ENCODE measurements at places on chromosomes 3 and 15.
A peak's percentile ranks its signal among the peaks of the same experiment; 100 is the strongest.

DNA sequence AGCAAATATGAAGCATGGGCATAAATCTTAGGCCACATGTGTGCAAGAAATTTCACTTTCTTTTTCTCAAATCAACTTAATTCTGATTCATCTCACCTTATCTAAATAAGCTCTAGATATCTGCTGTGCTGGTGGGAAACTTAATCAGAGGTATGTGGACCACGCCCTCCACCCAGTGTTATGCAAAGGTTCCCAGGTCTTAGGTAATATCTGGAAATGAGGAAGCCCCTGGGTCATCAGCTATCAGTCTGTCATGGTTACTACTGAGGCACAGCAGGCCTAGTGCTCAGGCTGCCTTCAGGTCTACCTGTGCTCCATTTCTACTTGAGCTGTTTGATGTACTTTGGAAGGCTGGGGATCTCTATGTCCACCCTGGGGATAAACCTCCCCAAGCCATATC is 134.4 kb upstream of the KCNH8 start:
- no peak for DNase-seq

DNA sequence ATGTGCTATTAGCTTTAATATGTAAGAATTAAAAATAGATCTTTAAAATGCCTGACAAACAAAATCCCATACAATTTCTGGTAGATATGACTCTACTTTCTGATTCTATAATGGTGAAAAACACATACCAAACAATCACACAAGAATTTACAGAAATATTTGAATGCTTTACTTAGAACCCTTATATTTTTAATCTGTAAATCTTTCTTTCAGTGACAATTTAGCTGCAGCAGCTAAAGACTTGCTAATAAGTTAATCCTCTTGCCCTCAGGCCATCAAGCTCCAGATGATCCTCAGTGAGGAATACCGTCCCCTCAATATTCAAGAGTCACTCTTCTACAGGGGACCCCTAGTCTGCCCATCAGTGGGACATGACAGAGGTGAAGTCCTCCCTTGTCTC is 55.6 kb downstream of the C3orf80 start:
- no peak for DNase-seq

DNA sequence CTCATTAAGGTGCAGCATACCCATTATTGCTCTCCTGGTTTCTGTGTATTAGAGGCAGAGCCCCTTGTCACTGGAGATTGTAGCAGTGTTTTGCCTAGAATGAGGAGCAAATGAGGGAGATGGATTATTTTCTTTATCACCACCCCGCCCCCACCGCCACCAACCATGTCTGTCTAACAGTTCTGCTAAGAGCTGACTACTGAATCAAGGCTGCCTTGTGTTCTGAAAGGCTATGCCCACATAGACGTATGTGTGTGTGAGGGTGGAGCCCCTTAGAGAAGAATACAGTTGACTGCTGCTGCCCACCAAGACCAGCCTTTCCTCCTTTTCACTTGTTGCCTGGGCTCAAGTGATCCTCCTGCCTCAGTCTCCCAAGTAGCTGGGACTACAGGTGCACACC is 47.4 kb downstream of the RAD54L2 start:
- no peak for DNase-seq

DNA sequence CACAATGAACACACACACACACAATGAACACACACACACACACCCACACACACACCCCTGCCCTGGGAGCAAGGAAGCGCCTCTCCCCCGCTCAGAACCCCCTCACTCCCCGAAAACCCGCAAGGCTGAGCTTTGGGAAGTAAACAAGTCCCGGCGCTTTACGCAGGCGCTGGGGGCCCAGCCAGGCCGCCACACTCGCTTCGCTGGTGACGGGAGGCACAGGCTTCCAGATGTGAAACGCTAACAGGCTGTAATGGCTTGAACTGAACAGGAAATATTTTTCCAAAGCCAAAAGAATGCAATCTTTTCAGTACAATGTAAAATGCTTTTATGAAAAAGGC is 122.7 kb upstream of the IGF1R start:
- DNase-seq = no peak

DNA sequence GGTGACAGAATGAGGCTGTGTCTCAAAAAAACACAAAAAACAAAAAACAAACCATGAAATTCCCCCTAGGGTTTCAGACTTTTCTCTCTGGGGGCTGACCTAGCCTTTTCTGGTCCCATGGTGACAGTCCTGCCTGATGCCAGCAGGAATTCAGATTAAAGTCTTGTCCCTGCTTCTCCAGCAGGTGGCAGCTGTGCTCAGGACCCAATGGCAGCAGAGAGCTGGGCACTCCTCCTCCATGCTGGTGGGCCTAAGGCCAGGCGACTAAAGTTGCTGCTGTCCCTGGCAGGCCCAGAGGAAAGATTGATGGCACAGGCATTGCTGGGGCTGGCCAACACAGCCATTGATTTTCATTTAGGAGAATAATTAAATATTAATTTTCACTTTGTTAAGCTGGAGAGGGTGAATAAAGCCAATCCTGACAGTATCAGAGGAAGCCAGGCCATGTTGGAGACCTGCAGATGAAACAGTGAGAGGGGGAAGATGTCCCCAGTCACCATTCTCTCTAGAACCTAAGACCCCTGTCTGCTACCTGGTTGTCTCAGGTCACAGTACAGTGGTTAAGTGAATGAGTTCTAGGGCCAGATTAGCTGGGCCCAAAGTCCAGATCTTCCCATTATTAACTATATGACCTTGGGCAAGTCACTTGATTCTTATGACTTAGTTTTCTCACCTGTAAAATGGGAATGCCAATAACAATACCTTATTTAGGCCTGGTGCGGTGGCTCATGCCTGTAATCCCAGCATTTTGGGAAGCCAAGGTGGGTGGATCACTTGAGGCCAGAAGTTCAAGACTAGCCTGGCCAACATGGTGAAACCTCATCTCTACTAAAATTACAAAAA is 7.1 kb downstream of the CELF6 start:
- DNase-seq = peak; percentile 20

DNA sequence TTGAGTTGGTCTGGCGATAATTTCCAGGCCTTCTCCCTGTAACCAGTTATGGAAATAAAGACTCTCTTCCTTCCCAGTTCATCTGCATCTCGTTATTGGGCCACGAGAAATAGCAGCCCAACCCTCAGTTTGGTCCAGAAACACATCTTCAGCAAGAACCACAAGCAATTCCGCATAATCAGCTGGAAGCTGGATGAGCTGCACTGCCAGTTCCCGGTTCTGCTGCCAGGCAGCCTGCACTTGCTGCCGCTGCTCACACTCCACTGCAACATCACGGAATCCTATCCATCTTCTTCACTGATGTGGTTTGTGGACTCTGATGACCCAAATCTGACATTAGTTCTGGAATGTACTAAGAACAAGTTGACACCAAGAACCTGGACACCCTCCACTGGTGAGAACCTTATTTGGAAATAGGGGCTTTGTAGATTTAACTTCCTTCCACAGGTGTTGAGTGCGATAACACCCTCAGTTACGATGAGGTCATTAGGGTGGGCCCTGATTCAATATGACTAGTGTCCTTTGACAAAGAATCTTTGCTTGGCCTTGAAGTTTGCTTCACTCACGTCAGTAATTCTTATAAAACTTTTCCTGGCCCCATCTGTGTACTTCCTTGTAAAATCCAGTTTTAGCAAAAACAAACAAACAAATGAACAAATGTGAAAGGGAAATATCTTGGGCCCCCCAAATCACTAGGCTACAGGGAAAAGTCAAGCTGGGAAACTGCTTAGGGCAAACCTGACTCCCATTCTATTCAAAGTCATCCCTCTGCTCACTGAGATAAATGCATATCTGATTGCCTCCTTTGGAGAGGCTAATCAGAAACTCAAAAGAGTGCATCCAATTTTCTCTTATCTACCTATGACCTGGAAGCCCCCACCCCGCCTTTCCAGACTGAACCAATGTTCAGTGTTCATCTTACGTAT is 221.9 kb upstream of the PROK2 start:
- no peak for DNase-seq

DNA sequence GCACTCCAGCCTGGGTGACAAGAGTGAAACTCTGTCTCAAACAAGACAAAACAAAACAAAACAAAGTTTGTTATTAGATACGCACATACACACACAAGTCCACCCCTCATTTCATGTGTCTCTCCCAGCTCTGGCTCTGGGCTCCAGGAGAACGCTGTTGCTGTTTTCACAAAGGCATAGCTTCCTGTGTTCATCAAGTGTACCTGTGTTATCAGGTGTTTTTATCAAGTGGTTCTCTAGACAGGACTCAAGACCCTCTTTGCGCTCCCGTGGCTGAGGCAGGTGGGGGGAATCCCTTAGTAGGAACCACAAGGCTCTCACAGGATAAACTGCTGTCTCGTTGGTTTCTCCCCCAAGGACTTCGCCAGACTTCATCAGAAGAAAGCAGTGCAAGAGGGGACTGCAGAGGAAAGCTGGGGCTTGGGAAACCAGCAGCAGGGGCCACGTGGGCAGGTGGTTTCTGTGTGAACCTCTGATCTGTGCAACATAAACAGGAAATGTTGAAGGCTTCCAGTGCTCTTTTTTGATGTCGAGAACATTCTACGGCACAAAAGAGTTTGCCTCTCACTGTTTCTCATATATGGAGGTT is 6.9 kb upstream of the PPP1R2 start:
- peak; percentile 51 for DNase-seq
